Peyer's patch (tissue), 4 donors: ENCODE measurements at places on chromosomes 5 and 9. TPM values are rescaled to one million over a fixed set of nuclear protein-coding genes. Genes with fewer than 3 reads are reported as not detected.

GRCh38 chr5:60332244-60333004 lies 367.5 kb downstream of the DEPDC1B start:
- DNase-seq = no peak
- no peak overlapping the region for H3K4me3 ChIP-seq
- H3K27me3 ChIP-seq = no peaks in the 10 kb centered on the region
- no peak overlapping the region for H3K27ac ChIP-seq

GRCh38 chr9:38092200-38092524 lies 23.1 kb upstream of the SHB start:
- no peaks in the 10 kb centered on the region for H3K27me3 ChIP-seq
- H3K4me3 ChIP-seq = no peak overlapping the region
- H3K4me1 ChIP-seq = no peaks in the 10 kb centered on the region
- no peak overlapping the region for H3K27ac ChIP-seq
- no peaks in the 10 kb centered on the region for H3K36me3 ChIP-seq

- no peak overlapping the region for H3K4me3 ChIP-seq
- H3K27me3 ChIP-seq = no peaks in the 10 kb centered on the region
- no peak for DNase-seq
Measured at GRCh38 chr9:114853071-114853855, 47.4 kb upstream of the TNFSF15 start.

- no peak for DNase-seq
- no peaks in the 10 kb centered on the region for H3K4me1 ChIP-seq
- no peak overlapping the region for H3K4me3 ChIP-seq
- H3K36me3 ChIP-seq = no peaks in the 10 kb centered on the region
- H3K27ac ChIP-seq = no peak overlapping the region
Measured at GRCh38 chr5:88727705-88728313, 155.2 kb downstream of the MEF2C start.

GRCh38 chr9:70802206-70802605 lies 319.2 kb downstream of the TRPM3 start:
- no peaks in the 10 kb centered on the region for H3K36me3 ChIP-seq
- H3K27me3 ChIP-seq = no peaks in the 10 kb centered on the region
- no peaks in the 10 kb centered on the region for H3K4me1 ChIP-seq
- H3K27ac ChIP-seq = no peak overlapping the region
- DNase-seq = no peak

DNA sequence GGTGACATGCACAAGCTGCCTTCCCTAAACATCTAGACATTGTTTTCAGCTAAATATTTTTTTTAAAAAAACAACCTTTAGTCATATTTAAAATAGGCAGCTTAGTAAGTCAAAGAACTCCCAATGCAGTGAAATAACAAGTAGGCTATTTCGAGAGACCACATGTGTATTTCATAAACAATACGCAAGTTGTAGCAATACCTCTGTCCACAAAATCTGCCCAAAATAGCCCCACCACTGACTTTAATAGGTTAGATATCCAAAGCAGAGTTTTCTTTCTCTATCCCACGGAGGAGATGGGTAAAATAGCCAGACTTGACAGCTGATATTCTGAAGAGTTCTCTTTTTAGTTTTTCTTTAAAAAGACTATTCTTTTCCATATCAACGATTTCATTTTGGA lies 1.2 kb downstream of the SLC24A2 start:
- H3K27me3 ChIP-seq = no peaks in the 10 kb centered on the region
- DNase-seq = no peak
- H3K27ac ChIP-seq = no peak overlapping the region
- H3K36me3 ChIP-seq = no peaks in the 10 kb centered on the region

DNA sequence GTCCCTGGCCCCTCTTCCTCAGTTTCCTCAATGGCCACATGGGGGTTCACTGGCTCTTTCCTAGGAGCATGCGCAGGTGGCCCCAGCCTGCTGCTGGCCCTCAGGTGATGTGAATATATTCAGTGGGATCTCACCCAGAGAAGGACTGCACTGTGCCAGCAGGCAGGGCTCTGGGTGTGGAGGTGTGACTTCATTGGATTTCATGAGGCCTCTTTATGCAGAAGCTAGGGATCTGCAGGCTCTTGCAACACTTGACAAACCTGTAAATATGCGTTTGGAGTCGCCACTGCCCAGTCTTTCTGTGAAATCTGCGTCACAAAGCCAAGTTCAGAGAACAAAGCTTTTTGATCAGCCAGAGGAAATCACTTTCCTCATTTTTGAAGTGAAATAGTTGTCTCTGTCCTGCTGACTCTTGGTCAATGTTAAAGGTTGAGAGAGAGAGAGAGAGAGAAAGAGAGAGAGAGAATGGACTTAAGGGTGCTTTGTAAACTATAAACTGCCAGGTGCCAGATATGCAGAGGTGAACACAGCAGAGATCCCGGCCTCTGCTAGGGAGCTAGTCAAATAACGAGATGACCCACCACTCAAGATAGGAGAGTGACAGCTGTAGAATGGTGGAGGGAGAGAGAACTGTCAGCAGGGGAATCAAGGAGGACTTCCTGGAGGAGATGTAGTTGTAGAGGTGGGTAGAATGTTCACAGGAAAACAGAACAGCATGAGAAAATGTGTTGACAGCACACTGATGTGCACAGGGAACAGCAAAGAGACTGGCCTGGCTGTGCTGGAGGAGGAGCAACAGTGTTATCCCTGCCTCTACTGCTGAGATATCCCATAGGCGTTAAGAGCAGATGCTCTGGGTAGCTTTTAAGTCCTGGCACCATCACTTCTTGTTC lies 167.0 kb upstream of the ZNF618 start:
- H3K27ac ChIP-seq = no peak overlapping the region
- no peaks in the 10 kb centered on the region for H3K36me3 ChIP-seq
- no peak overlapping the region for H3K4me3 ChIP-seq
- DNase-seq = no peak
- no peaks in the 10 kb centered on the region for H3K27me3 ChIP-seq

DNA sequence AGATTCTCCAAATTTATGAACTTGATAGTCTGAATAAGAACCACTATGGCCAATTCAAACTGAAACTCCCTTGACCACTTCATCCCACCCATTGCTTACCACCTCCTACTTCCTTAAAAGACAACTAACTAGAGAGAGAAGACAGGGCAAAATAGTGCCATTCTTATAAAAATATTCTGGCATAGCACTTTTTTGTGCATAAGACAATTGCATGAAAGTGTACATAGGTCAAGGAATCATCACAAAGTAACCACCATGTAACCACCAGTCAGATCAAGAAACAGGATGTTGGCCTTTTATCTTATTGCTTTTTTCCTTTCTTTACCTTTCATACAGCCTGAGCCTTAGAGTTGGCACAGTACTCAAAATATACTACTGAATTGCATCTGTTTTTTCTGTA lies 8.1 kb upstream of the ARSB start:
- H3K36me3 ChIP-seq = no peaks in the 10 kb centered on the region
- H3K27ac ChIP-seq = no peak overlapping the region
- H3K27me3 ChIP-seq = no peaks in the 10 kb centered on the region
- no peaks in the 10 kb centered on the region for H3K4me1 ChIP-seq
- DNase-seq = no peak

Gene ROR2
- 0.70 TPM for total RNA-seq

Gene CARTPT
- not detected for total RNA-seq

Gene GPR150
- total RNA-seq = not detected

Gene ABLIM3
- total RNA-seq = 26.4 TPM

Gene GFI1B
- total RNA-seq = not detected

Gene GAS1
- 2.3 TPM for total RNA-seq

Gene FOXD4L6
- not detected for total RNA-seq

Gene ITGA1
- total RNA-seq = 49.5 TPM
